CD4-positive, alpha-beta T cell treated with Interleukin-2 at 100 ng/mL for 4 hours (primary cell): ENCODE measurements at places on chromosomes 3 and 15.

DNA sequence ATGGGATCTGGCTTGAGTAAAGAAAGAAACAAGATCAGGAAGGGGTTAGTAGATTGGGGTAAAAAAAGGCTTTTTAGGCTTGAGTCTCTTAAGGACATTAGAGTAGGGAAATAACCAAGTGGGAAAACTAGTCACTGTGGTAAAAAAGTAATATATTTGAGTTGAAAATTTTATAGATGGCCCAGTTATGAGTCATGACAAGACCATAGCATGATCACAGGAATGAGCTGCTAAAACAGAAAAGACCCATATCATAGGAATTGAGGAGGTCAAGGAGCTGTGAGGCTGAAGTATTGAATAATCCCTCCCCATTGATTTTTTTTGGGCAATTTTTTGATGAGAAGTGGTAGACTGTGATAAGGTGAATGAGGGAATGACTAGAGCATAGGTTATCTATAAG lies 69.2 kb upstream of the TBC1D5 start:
- no peak for DNase-seq

DNA sequence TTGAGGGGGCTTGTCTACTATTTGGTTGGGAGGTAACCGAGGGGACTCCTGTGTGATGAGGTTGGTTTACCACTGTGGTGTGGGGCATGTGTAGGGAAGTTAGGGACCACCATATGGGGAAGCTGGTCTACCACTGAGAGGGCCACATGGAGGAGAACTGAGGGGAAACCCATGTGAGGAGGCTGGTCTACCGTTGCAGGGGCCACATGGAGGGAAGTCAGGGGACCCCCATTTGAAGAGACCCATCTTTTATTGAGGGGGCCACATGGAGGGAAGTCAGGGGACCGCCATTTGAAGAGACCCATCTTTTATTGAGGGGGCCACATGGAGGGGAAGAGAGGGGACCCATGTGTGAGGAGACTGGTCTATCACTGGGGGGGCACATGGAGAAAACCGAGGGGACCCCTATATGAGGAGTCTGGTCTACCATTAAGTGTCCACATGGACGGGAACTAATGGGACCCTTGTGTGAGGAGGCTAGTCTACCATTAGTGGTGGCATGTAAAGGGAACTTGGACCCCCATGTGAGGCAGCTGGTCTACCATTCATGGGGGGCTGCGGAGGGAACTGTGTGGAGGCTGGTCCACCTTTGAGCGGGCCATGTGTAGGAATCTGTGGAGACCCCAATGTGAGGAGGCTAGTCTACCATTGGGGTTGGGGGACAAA lies 165.5 kb downstream of the FBLN2 start:
- DNase-seq: no peak

GRCh38 chr15:75928680-75929608 lies 25.3 kb downstream of the FBXO22 start:
- DNase-seq: no peak

GRCh38 chr3:82596805-82597204 lies 835.4 kb upstream of the GBE1 start:
- no peak for DNase-seq

DNA sequence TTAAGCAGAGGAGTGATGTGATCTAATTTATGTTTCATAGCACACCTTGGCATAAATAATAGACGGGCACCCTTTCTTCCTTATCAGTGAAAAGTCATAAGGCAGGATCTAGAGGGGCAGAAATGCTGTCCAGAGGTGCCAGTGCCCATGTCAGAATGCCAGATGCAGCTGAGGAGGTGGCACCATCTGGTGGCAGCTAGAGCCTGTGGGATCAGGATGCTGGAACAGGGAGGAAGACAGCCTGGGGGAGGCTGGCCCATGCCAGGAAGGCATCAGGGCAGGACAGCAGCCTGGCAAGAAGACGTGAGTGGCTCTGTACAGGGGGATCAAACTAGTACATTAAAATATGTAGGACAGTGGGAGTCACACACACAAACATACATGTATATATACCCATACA lies 16.5 kb downstream of the MYH15 start:
- DNase-seq: no peak

GRCh38 chr3:66504850-66505641 lies 4.2 kb upstream of the LRIG1 start:
- DNase-seq: no peak

- no peak for DNase-seq
Measured at GRCh38 chr15:46996359-46996758, 720.9 kb upstream of the SEMA6D start.

DNA sequence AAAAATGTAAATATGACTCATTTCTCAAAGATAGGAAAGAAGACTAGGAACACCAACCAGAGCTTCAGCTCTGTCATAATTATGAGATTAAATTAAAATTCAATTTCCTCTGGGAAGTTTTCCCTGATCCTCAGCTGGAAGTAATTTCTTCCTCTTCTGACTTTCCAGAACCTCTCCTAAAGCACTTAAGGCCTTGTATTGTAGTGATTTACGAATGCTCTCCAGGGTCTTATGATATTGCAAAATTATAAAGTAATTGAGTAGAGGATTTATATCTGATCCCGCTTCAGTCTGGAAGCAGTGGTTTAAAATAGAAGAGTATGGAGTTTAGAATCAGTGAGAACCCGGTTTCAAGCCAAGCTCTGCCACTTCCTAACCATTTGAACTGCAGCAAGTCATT lies 279.8 kb downstream of the ZPLD1 start:
- DNase-seq: no peak
